ENCODE measurements at places on chromosomes 3 and 15.
A peak's percentile ranks its signal among the peaks of the same experiment; 100 is the strongest.

GRCh38 chr3:106276755-106277612, 408.2 kb upstream of the CBLB start:
- no peak for DNase-seq

DNA sequence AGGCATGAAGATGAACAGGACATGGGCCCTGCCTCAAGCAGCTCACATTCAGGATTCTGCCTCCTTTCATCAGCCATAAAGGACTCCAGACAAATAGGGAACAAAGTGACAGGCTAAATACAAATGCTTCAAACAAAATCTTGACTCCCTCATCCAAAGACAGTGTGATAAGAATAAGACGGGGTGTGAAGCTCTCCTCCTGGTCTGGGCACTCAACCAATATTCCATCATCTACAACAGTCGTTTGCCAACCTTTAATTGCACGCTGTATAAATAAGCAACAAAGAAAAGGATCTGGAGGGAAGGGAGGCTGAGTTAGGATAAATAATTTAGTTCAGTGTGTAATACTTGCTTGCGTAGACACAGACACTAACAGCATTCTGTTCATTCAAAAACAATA, 5.4 kb downstream of the CCDC54 start:
- DNase-seq, result peak; percentile 27

DNA sequence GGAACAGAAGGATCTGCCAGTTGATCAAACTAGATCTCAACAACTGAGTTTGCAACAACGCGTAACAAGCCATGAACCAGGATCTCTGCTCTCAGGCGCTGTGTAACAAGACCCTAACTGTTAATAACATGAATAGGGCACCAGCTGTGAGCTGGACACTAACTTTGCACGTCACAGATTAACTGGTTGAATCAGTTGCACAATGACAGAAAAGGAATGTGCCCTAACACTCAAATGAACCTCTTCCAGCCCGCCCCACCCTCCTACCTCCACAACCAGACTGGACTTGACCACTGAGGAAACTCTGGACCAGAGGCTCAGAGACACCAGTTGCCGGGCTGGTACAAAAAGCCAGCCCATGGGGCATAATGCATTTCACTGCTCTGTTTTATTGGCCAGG, 34.3 kb downstream of the MCF2L2 start:
- no peak for DNase-seq

DNA sequence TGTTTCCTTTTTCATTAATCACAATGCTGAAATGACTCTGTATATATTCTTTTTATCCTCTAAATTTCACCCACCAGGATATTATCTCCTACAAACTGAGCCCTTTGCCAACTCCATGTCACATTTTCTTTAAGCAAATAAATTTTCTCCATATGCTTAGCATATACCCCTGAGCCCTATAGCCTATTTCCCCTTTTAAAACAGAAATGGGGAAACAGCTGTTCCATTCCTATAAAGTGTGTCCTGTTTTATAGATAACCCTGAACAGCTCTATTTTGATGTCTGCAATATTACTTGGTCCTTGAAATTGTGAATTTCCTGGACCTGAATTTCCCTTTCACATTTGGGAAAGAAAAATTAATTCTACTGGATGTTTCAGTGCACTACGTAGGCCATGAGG, 15.6 kb upstream of the FILIP1L start:
- no peak for DNase-seq

DNA sequence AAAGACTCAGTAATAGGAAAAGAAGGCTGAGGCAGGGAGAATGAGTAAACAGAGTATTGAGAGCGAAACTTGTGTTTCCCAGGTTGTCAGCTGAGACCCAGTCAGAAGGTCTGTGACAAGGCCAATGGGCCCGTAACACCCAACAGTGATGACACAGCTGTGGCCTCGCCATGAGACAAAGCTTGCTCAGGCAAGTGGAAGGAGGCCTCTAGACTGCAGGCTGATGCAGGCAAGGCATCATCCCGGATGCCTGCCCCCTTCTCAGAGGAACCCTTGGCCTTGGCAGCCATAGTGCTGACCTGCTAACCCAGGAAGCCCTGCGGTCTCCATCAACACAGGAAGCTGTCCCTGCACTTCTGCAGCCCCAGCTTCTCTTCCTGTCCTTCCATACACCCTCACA, 15.4 kb downstream of the RAB6B start:
- no peak for DNase-seq

Data from testis (tissue), 5 donors.